ENCODE measurements at places on chromosomes 16 and 17.

DNA sequence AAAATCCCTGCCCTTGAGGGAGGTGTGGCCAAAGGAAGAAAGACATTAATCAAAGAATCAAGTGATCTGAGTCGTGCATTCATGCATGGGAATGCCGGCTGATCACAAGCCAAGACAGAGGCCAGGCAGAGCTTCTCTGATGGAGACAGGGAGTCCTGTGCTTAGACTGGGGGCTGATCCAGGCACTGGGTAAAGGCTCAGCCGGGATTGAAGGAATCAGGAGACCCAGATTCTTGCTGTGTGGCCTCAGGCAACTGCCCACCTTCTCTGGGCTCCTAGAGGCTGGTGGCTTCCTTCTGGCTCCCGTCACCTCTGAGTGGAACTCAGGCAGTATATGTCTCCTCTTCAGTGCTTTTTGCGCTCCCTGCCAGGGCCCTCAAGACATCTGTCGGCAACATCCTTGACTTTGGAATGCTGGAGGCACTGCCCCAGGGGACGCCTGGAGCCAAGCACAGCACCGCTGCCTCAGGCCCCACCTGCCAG lies 17.7 kb downstream of the RAI1 start:
- no peak for DNase-seq

- no peak for DNase-seq
These were observed 47.0 kb downstream of the COTL1 start for GRCh38 chr16:84570739-84571403.

DNA sequence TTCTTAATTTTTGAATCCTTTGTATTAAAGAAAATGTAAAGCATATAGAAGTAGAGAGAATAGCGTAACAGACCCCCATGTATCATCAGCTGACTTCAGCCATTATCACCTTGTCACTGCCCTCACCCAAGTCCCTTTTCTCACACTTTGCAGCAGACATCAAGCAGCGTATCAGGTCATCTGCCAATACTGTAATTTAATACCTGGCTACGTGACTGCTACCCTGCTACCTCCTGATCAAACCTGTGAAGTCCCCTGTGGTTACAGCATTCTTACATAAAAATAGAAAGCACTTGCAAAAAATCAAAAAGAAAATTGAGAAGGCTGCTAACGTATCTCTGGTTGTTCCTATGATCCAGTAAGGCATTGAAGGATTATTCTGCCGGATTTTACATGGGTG lies 96.4 kb downstream of the PLCG2 start:
- DNase-seq, result no peak

- DNase-seq, result no peak
These were observed 77.4 kb downstream of the RPA1 start for GRCh38 chr17:1907216-1907631.

DNA sequence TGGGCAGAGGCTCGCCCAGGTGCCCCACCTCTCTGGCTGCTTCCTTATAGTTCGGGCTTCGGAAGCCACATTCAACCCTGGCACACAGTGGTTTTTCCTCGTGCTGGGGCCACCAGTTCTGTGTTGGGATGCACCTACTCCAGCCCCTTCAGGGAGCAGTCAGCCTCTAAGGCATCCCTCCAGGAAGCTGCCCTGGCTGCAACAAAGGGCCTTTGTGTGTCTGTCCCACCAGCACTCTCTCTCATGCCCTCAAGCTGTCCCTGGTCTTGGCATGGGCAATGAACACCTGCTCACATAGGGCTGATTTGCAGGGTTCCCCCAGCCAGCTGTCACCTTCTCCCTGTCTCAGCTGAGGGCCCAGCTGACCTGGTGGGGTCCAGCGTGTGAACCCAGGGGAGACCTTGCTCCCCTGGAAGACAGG lies 754 bp upstream of the NOXO1 start:
- DNase-seq, result no peak

Data from effector CD4-positive, alpha-beta T cell (primary cell).